ENCODE measurements at places on chromosomes 13 and 19.

DNA sequence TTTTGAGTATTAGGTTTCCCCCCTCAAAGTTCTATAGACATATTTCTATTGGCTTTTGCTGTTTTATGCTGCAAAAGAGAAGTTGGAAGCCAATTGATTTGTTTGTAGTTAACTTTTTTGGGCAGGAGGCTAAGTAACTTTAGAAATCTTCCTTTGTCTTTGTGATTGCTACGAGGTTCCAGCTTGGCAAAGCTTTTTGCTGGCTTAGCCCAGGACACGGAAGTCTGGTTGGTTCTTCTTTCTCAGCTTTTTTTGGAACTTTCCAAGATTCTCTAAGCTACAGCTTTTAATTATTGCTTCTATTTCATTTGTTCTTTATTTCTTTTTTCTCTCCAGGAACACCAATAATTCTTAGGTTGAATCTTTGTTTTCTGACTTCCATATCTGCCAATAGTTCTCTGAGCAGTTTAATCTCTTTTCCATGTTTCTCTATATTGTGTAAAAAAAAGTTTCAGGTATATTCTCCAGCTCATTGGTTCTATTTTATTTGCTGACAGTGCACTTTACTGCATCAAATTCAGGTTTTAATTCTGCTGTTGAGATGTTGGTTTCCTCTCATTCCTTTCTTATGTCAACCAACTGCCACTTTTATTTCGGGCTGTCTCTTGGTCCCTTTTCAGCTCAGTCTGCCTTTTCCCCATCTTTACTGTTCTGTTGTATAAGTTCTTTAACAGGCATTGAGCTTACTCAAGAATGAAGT is 27.8 kb downstream of the MBNL2 start:
- no peak for DNase-seq

DNA sequence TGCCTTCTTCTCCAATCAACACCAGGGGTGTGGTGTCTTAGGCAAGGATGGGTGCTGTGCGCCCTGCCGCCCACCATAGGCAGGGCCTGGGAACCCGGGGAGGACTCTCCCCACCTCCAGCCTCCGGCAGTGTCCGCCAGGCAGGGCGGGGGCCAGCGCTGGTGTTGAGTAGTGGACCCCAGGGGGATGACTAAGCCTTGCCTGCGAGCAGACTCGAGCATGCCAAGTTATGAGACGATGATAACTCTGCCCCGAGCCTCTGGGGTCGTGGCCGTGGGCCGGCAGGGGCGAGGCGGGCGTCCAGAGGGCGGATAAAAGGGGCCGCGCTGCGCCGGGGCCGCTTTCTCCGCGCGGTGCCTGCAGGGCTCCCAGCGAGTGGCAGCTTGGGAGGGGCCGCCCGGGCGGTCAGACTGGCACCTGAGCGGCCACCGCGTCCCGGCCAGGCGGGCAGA is at the start of gene MEDAG:
TSS of gene MEDAG (plus strand) at position 340 of the 452 bp plus-strand sequence. CDS start 245 bp downstream, outside the sequence.
- peak; percentile 72 for DNase-seq

DNA sequence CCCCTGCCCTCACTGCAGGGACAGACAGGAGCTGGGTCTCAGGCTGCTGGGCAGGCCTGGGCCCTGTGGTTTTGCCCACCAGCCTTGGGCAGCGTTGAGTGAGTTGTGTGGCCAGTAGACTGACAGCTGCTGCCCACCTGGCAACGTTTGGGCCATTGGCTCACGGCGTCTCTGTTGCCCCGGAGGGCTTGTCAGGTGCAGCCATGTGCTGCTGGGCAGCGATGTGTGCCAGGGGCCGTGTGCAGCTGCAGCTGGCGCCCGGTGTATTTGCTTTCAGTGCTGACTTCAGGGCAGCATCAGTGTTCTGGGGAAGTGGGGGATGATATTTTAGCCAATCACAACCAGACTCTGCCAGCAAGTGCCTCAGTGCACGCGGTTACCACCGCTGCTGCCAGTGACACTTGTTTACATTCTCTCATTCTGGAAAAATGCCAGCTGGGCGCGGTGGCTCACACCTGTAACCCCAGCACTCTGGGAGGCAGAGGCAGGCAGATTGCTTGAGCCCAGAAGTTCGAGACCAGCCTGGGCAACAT is 10.6 kb downstream of the FZR1 start:
- no peak for DNase-seq

DNA sequence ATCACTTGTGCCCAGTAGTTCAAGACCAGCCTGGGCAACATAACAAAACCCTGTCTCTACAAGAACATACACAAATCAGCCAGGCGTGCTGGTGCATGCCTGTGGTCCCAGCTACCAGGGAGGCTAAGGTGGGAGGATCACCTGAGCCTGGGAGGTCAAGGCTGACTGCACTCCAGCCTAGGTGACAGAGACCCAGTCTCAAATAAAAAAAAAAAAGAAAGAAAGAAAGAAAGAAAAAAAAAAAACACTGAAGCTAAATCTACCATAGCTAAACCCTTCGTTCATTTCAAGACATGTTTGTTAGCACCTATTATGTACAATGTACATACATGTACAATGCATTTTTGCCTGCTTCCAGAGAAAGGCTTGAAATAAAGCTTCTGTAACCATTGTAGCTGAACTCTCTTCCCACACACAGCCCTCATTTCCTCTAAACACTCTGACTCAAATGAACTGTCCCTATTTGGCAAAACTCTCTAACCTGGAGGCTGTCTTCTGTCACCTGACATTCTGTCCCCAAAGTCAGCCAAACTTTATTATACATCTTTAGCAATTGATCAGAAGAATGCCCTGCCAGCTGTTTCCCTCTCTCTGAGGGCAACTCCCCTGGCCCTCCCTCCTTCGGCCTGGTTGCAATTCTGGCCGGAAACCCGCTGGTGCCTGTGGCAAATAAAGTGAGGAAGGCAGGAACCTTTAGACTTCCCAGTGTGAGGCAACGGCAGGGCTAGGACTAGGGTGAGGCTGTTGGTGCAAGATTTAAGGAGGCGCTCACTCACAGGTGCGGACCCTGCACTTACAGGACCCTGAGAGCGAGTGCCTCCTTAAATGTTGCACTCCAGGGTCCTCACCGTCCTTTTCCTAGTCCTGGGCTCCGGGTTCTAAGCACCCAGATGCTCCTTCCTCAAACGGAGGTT is 1.8 kb downstream of the ETHE1 start:
- no peak for DNase-seq

- no peak for DNase-seq
Measured at GRCh38 chr19:54160182-54160811, 776 bp upstream of the LENG1 start.

DNA sequence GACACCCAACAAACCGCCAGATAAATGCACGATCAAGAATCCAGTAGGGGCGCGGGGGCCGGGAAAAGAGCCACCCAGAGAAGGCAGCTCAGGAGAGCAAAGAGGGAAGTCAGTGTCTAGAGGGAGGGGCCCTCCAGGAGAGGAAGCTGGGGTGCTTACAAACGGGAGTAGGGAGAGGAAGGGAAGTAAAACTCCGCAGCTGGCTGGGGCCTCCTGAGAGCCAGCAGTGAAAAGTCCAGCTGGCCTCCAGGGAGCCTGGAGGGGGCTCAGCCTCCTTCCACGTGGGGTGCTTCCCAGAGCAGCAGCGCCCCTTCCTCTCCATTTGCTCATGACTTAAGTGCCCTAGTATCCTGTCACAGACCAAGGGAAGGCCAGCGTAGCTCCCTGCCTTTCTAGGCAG is 51.8 kb downstream of the TMED1 start:
- DNase-seq: no peak

DNA sequence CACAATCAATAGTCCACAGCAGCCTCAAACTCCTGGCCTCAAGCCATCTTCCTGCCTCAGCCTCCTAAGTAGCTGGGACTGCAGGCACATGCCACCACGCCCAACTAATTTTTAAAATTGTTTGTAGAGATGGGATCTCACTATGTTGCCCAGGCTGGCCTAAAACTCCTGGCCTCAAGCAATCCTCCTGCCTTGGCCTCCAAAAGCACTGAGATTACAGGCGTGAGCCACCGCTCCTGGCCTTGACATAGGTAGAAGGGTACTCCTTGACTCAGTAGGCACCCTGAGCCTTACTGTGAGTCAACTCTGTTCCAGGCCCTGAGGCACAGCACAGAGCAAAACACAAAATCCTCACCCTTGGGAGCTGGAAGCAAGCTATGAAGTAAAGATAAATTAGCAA is 7.8 kb downstream of the TNPO2 start:
- no peak for DNase-seq

DNA sequence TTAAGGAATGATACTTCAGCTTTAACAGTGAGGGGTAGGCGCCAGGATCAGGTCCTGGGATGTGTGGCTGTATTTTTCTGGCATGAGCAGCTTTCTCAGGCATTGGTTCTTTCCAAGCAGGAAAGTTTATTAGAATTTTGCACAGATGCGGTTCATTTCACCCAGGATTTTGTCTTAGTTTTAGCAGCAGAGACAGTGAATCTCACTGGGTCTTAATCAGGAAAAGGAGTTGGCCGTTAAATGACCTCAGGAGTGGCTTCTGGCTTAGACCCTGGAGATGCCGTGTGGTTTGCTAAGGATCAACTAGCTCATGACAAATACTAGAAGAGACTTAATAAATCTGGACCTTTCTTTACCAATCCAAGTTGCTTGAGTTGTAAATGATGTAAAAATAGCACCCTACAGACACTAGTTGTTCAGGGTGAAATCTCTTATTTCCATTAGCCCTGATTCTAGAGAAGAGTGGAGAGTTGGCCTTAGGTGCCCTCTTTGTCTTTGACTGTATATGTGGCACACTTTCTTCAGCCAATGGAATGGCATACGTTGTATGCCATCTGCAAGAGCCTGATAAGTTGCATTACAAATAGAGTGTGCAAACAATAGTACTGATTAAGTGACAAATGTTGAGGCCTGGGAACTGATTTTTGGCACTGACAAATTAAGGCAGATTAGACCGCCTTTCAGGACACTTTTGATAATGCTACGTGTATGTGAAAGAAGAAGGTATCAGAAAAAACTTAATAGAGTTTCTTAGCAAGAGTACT is 34.0 kb downstream of the LRCH1 start:
- peak; percentile 45 for DNase-seq
